ENCODE measurements at places on chromosomes 1 and 21. TPM values are rescaled to one million over a fixed set of nuclear protein-coding genes. Genes with fewer than 3 reads are reported as not detected.

DNA sequence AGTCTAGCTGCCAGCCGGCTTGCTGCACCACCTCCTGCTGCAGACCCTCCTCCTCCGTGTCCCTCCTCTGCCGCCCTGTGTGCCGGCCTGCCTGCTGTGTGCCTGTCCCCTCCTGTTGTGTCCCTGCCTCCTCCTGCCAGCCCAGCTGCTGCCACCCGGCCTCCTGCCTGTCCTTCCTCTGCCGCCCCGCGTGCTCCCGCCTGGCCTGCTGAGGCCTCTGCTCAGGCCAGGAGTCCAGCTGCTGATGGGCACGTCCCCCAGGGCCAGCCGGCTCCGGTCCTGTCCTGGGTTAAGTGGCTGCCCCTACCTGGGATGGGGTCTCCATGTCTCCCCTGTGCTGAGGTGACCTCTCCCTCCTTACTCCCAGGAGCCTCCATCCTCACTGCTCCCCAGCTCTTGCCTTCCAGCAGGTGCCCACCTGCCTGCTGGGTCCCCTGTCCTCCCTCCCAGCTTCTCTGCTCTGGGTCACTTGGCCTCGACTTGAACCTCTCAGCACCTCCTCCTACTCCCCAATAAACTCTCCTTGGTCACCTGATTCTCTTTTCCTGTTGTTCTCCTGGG lies 870 bp downstream of the KRTAP10-8 start:
- DNase-seq = no peak

DNA sequence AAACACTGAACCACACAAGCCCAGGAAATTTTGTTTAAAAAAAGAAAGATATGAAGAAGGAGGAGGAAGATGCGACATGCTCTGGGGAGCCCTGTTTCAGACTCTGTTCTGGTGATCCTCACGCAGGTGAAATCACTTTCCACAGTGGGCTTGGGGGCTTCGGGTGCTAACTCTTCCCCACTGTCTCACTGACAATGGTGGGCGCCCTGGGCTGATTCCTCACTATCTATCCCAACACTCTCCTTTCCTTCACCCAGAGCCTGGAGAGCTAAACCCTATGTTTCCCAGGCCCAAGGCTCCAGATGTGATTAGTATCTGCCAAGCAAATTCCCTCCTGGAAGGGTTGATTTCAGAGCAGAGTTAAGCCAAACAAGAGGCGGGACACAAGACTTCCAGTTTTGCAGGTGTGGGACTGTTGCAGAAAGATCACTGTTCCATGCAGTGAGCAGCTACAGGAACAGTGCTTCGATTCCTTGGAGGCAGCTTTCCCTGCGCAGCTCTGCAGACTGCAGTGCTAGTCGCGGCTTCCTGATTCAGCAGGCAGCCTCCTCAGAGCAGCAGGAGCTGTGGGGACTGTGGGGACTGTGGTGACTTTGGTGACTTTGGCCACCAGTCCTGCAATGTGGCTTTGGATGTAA lies 168.3 kb downstream of the RHOU start:
- DNase-seq = peak; percentile 65

Gene LCE3E
- not detected for polyA plus RNA-seq

Gene SPRR1A
- polyA plus RNA-seq = not detected
